ENCODE measurements at places on chromosomes 3 and 15. TPM values are rescaled to one million over a fixed set of nuclear protein-coding genes. Genes with fewer than 3 reads are reported as not detected.

Gene ADCY5
- 5.7 TPM for polyA plus RNA-seq

GRCh38 chr3:9399746-9400145 lies 2.3 kb downstream of the SETD5 start:
- peak; percentile 89 for DNase-seq

DNA sequence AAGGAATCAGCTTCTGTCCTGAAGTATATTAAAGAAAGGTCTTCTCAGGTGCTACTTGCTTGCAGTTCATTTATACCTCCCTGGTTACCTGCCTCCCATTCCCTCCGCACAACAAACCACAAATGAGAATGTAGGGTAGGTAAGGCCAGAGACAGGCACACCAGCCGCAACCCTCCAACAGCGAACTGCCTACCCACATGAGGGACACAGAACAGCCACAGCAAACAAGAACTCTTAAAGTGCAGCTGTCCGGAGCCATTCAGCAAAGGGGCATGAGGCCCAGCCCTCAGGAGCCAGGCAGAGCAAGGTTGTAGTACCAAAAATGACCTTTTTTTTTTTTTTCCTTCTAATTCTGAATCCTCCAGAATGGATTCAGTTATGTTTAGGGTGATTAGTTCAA lies 52.4 kb downstream of the SPSB4 start:
- no peak for DNase-seq

Gene TMPRSS7
- 0.08 TPM for polyA plus RNA-seq

DNA sequence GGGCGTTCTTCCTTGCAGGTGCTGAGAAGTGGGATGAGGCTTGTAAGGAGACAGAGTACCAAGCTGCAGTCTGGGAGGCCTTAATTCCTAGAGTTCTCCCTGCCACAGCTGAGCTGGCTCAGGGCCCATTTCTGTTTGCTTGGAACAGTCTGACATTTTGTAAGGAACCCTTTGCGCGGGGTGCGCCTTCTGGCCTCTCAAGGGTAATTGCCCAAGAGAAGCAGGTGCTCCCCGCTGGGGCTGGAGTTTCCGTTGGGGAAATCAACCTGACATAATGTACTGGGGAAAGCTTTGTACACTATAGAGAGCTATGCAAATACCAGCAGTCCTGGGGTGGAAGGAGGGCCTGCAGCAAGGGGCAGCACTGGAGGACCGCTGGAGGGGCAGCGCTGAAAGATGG lies 83.6 kb downstream of the HMG20A start:
- DNase-seq: no peak

- DNase-seq: no peak
Measured at GRCh38 chr3:151372063-151372820, 12.3 kb downstream of the P2RY12 start.

Gene CCDC80
- not detected for polyA plus RNA-seq

- no peak for DNase-seq
Measured at GRCh38 chr15:50340416-50340815, 14.6 kb downstream of the GABPB1 start.

DNA sequence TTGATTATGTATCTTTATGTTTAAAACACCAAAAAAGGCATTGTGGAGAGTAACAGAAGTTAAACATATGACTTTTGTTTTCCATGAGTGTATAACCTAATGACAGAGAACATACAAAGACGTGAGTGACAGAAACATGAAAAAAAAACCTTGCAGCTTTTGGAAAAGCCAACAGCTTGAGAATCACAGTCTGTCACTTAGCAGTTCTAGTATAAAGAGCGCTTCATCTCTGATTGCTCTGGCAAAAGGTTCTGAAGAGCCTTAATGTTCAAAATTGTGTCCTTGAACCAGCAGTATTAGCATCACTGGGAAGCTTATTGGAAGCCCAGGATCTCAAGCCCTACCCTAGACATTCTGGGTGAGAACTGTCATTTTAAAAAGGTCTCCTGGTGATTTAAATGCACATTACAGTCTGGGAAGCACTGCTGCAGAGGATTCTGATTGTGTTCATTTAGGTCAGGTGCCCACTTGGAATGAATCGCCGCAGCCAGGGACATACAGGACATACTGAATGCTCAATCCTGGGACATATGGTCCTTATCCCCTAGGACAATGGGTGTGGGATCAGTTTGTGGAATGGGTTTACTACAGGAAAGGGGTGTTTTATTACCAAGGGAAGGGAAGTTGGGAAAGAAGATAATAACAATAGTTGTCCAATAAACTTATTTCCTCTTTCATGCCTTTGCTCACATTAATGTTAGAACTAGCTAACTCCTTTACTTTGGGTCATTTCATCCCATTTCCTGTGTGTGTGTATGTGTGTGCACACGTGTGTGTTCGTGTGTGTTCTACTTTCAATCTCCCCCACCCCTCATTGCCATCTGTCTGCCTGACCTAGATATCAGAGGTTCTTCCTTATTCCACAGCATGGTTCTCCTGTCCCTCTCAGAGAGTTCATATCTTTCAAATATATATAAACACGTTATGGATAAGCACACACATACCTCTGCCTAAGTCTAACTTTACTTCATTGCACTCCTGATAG lies 55.0 kb downstream of the LRRC49 start:
- DNase-seq: no peak

Gene CPA3
- polyA plus RNA-seq: 1.3 TPM

DNA sequence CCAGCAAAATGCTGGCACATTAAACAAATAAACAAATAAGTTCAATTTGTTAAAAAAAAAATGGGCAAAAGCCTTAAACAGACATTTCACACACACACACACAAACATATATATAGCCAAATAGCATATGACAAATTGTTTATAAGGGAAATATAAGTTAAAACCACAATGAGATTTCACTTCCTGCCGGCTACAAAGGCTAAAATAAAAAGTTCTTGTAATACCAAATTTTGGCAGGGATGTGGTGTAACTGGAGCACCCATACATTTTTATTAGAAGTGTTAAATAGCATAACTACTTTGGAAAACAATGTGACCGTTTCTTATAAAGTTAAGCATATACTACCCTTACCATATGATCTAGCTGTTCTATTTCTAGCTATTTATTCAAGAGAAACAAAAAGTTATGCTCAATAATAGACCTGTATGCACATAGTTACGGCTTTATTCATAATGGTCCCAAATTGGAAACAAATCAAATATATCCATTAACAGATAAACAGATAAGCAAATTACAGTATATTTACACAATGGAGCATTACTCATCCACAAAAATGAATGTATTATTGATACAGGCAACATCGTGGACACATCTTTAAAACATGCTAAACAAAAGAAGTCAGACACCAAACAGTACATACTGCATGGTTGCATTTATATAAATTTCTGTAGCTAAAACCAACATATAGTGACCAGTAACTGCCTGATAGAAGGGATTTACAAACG lies 93.9 kb downstream of the EOMES start:
- DNase-seq: no peak

- no peak for DNase-seq
Measured at GRCh38 chr15:50302581-50302980, 37.1 kb upstream of the HDC start.

GRCh38 chr3:39388741-39389248 lies 5.6 kb downstream of the SLC25A38 start:
- no peak for DNase-seq

Gene STAB1
- polyA plus RNA-seq: 44.2 TPM

Gene SLC9C1
- 0.48 TPM for polyA plus RNA-seq

GRCh38 chr15:67784090-67784781 lies 41.1 kb upstream of the SKOR1 start:
- no peak for DNase-seq

GRCh38 chr3:152516216-152516615 lies 247.5 kb downstream of the MBNL1 start:
- DNase-seq: no peak

DNA sequence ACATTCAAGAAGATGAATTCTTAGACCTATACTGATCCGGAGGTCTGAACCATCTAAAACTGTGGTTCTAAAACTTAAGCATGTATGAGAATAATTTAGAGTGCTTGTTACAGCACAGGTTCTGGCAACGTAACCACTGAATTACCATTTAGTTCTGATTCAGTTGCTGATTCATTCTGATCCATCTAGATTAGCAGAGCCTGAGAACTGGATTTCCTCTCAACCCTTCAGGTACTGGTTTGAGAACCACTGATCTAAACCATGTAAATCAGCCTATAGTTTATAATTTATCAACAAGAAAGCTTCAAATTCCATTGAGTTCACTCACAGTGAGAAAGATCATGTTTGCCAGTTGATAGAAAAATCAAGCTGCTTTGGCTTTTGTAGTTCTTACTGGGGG lies 1001.1 kb upstream of the EPHA6 start:
- DNase-seq: no peak

DNA sequence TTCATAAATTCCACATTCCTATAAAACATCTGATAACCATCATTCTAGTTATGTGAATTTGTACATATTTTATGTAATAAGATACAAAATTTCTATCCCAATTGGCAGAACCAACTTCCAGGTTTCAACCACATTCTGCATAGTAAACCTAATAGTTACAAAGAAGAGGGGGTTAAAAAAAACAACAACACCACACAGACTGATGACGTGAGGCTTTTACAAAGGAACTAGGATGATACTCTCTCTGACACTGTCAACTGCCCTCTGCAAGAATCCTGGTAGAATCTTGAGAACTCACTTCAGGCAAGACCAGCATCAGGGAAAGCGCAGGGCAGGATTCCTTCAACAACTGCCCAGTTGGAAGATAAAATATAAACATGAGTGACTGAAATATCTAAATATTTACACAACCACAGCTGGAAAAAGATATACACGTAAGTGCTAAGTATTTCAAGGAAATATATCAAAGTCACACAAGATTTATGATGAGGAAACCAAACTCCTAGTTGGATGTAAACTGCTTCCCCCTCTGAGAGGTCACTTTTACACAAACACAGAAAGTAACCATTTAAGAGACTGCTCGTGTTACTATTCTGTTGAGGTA lies 816.4 kb downstream of the ROBO1 start:
- DNase-seq: no peak

DNA sequence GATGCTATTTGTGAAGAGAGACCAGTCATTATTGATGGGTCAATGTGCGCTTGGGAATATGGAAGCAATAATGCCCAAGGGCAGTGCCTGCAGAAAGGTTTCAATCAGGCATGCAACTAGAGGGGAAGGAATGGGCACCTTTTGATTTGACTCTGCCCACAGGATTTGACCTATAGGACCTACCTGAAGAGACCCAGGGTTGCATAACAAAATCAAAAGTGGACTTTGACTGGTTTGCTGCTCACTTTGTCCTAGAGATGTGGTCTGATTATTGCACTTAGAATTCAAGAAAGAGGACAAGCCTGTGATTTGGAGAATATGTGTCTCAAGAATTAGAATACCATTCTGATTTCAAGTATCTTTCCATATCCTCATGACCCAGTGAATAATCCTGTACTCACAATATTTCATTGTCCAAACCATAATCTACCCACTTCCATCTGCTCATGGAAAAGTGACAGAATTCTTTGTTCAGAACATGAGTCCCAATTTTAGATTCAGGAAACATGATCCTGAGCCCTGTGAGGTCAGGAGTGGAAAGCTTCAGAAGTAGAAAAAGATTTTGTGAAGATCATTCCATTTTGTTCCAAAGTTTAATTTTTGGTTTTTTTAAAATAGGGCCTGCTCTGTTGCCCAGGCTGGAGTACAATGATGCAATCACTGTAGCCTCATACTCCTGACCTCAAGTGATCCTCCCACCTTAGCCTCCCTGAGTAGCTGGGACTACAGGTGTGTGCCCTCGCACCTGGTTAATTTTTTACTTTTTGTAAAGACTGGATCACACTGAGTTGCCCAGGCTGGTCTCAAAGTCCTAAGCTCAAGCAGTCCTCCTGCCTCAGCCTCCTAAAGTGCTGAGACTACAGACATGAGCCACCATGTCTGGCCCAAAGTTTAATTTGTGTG lies 151.3 kb upstream of the NR2E3 start:
- no peak for DNase-seq

GRCh38 chr3:124498891-124499290 lies 231.4 kb upstream of the UMPS start:
- DNase-seq: no peak

DNA sequence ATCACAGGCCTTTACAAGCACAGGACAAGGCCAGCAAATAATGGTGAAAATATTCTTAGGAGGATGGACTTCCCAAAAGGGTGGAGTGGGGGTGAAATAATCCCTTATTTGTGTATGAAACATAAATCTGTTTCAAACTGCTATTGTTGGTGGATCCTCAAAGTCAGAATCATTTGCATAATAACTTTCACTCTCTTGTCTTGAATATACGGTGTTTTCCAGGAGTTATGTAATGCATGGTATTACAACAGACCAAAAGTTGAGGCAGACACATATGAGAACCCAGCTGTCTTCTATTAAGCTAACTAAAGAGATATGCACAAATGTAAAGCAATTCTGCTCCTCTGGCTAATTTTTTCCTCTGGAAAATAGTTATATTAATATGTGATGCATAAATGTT lies 57.7 kb downstream of the PRTG start:
- DNase-seq: no peak

DNA sequence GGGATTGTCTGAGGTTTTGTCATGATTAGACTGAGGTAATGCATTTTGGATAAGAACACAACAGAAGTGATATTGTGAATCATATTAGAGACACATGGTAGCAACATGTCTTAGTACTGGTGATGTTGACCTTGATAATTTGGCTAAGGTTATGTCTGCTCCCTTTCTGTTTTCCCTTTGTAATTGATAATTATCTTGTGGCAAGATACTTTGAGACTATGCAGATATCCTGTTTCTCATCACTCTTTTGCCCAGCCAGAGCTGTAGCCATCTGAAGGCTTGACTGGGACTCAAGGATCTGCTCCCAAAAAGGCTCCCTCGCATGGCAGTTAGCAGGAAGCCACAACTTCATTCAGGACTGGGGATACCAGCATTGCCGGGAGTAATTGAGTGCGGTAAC lies 35.3 kb upstream of the LARS2 start:
- no peak for DNase-seq

DNA sequence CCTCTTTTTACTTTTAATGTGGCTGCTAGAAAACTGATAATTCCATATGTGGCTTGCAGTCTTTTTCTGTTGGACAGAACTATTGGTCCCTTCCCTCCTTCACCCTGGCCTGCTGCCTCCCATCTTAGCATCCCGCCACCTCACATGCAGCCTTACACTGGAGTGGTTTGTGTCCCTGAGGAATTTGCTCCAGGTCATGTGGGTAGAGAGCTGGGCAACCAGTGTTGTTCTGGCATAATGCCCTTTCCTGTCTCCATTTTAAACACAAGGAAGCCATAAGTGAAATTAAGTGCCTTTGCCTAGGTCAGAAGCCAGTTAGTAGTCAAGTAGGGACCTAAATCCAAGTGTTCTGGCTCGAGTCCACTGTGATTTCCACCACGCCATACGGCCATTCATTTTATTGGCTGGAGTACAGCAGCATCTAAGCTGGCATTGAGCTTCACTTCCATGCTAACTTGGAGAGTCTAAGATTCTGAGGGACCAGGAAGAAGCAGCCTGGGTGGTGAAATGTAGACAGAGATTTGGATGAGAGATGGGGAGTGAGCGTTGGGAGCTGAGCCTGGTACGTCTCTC lies 46.0 kb upstream of the PLXNA1 start:
- DNase-seq: no peak

Gene KLHL40
- 93.7 TPM for polyA plus RNA-seq

DNA sequence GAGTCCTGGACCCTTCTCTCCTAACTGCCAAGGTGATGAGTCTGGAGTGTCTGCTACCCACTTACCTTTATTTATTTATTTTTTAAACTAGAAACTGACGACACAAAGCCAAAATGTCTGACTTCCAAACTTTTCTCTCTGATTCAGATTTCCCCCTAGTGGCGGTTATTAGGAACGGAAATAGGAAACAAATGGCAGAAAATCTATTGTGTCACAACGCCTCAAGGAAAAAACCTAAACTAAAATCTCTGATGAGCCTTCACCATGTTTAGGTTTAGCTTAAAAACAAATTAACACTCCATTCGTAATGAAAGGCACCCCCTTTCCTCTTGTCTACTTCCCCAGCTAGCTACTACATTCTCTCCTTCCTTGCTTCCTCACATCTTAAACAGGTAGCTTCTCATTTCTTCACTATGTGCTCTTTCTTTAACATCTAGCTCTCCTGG lies 94.0 kb upstream of the MEX3B start:
- peak; percentile 50 for DNase-seq

Measured in muscle of arm (tissue), 14 donors.